ENCODE measurements at places on chromosomes 5 and 9.
A peak's percentile ranks its signal among the peaks of the same experiment; 100 is the strongest.

DNA sequence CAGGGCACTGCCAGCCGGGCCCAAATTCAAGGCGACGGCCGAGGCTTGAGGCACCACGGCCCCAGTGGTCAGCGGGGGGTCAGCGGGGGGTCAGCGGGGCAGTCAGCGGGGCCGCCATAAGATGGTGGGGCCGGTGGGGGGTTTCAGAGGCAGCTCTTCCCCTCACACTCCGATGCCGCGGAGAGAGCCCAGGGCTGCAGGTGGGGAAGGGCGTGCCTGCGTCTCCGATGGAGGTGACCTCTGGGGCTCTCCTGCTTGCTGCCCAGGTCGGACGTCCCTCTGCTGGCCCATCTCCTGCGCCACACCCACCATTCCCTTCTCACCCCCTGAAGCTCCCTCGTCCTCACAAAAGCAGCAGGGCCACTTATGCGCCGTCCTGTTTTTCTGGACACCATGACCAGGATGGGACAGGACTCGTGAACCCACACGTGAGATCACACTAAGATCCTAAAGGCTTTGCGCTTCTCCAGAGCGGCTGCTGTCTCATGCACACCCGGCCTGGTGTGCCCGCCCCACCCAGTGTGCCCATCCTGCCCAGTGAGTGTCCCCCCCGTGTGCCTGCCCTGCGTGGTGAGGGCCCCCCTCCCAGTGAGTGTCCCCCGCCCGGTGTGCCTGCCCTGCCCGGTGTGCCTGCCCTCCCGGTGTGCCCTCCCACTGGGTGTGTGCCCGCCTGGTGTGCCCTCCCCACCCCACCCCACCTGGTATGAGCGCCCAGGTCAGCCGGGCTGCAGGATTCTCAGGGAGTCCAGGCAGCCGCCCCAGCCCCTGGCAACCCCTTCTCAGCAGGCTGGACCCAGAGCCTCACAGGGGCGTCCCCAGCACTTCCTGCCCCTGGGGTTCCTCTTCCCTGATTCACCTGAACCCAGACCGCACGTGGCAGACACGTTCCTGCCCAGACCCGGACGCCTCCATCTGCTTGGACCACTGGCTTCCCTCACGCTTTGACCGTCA is 48.7 kb upstream of the NKD2 start:
- no peak for DNase-seq

GRCh38 chr9:135504262-135505243 is 4.1 kb downstream of the MRPS2 start:
- peak; percentile 55 for DNase-seq

DNA sequence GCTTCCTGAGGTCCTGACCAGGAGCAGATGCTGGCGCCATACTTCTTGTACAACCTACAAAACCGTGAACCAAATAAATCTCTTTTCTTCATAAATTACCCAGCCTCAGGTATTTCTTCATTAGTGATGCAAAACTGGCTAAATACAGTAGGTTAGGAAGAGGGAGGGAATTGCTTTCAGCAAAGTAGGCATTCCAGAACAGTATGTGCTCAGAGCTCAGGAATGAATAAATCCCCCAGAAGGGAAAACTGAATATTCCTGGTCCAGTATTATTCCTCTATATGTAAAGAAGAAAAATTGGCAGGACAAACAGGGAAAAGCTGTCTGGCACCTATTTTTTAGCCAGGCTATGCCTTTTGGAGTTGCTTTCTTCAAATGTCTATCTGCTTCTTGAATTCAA is 577.1 kb downstream of the PSAT1 start:
- DNase-seq, result no peak

DNA sequence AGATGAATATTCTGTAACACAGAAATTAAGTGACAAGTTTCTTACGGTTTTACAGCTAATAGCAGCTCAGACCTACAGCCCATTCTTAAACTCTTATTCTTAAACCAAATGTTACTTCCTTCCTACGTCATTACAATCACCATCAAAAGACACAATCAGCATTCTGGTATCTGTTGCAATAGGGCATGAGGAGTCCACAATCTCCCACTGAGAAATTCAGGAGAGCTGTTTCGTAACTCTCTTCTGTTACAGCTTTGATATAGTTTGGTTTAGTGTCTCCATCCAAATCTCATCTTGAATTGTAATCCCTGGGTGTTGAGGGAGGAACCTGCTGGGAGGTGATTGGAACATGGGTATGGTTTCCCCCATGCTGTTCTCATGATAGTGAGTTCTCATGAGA is 163.4 kb downstream of the GAS1 start:
- DNase-seq, result no peak

DNA sequence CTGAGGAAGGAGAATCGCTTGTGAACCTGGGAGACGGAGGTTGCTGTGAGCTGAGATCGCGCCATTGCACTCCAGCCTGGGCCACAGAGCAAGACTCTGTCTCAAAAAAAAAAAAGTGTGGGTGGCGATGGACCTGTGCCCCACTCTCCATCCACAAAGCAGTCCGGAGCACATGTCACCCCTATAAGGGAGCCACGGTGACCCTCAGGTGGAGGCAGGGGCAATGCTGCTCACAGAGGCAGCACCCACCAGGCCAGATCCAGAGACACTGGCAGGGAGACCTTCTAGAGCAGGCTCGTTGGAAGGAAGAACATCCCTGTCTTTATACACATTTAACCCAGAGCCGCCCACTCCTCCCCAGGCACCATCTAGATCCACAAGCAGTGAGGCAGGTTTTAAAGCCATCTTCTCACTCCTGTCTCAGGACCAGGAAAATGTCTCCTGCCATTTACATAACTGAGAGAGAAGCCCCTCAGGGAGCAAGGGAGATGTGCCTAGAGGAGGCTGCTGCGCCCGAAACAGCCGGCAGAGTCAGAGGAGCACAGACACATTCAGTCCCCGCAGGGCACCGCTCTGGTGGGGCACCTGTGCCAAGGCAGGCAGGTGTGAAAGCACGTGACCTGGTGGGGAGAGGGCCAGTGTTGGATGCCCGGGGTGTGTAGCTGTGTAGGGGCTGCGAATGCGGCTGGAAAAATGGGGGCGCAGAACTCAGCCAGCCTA is 31.6 kb upstream of the ADAMTS2 start:
- no peak for DNase-seq

GRCh38 chr9:34555500-34555899 is 32.7 kb upstream of the ENHO start:
- no peak for DNase-seq

DNA sequence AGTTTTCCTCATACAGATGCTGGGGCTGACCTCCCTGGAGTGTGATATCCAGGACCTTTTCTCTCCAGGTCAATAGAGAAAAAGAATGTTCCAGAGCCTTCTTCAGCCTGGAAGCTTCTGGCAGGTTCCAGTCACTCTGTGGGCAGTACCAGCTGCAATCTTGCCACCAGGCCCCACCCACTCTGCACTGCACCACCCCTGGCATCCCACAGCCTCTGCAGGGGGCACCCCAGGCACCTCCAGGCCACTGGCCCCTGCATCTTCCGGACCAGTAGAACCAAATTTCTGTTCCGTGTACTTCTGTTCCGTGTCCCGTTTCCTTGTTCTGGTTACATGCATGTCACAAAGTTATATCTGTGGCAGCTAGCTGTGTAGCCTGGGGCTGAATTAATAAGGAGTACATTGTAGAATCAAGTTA is 83.3 kb upstream of the ZBTB43 start:
- no peak for DNase-seq

DNA sequence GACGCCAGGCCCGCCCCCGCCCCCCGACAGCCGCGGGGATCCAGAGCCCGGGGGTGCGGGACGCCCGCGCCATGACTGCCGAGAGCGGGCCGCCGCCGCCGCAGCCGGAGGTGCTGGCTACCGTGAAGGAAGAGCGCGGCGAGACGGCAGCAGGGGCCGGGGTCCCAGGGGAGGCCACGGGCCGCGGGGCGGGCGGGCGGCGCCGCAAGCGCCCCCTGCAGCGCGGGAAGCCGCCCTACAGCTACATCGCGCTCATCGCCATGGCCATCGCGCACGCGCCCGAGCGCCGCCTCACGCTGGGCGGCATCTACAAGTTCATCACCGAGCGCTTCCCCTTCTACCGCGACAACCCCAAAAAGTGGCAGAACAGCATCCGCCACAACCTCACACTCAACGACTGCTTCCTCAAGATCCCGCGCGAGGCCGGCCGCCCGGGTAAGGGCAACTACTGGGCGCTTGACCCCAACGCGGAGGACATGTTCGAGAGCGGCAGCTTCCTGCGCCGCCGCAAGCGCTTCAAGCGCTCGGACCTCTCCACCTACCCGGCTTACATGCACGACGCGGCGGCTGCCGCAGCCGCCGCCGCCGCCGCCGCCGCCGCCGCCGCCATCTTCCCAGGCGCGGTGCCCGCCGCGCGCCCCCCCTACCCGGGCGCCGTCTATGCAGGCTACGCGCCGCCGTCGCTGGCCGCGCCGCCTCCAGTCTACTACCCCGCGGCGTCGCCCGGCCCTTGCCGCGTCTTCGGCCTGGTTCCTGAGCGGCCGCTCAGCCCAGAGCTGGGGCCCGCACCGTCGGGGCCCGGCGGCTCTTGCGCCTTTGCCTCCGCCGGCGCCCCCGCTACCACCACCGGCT is 1.0 kb downstream of the FOXE1 start:
- DNase-seq, result no peak

- no peak for DNase-seq
Measured at GRCh38 chr9:20538956-20539355, 83.3 kb downstream of the MLLT3 start.

GRCh38 chr9:116860509-116861120 is 173.5 kb downstream of the TRIM32 start:
- peak; percentile 19 for DNase-seq

DNA sequence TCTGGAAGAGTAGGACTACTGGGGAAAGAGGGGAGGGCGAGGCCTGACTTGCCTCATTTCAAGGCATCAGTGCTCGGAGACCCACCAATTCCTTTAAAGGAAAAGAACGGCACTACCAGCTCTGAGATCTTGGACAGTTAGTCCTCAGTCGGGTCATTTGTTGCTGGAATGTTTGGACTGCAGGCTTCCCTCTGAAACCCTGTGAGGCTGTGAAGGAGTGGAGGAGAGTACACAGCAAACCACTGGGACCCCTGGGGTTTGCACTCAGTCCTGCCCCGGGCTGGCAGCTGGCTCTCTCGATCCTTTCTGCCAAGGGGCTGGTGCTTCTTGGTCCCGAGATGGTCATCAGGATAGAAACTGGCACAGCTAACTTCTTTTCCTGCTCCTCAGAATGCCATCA is 194.5 kb downstream of the TRIO start:
- no peak for DNase-seq

DNA sequence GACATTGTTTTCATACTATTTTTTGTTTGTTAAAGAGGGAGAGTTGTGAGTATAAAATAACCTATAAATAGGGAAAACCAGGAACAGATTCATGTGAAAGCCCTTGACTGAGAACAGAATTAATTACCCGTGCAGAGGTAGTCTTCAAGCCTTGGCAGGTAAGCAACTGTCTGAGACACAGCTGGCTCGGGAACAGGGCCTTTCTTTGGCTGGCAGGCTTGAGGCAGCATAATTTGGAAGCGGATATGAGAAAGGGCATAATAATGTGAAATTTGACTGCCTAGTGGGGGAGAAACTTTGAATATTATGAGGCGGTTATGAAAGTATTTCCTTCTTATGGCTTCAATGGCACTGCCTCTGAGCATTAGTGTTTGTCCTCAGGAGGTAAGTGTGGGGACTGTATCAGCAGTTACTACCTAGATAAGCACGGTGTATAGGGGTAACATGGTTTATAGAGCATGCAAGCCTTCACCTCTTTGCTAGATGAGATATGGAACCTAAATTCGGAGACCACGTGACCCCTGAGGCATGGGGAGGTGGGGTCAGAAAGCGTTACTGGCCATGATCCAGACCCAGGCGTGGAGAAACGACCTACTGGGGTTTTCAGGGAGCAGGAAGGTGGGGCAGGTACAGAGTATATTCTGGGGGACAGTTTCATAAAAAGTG is 210.2 kb upstream of the GAS1 start:
- DNase-seq, result no peak

GRCh38 chr9:79623799-79624721 is 52.3 kb downstream of the TLE4 start:
- no peak for DNase-seq

GRCh38 chr9:82518868-82519267 is 530.3 kb downstream of the SPATA31D1 start:
- DNase-seq, result no peak

All from ovary (tissue), 10 donors.